ENCODE measurements at places on chromosomes 4 and X. TPM values are rescaled to one million over a fixed set of nuclear protein-coding genes. Genes with fewer than 3 reads are reported as not detected.

DNA sequence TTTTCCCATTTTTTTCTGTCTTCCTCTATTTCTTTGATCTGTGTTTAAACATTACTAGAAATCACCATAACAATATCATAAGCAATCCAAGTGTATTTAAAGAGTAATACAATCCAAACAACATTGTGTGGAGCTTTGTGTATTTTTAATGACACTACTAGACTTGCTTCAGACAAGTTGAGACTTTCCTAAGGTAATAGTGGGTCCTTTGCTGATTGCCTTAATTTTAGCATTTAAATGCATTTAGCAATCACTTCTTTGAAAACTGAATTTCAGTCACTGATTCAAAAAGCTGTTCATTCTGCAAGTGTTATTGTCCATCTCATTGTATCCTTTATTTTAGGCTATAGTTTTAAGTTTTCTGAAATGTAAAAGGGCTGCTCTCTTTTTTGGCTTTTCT lies 804.8 kb downstream of the ADGRL3 start:
- no peak for DNase-seq

- no peak for DNase-seq
These were observed 570.3 kb downstream of the ADGRL3 start for GRCh38 chr4:61770456-61770855.

DNA sequence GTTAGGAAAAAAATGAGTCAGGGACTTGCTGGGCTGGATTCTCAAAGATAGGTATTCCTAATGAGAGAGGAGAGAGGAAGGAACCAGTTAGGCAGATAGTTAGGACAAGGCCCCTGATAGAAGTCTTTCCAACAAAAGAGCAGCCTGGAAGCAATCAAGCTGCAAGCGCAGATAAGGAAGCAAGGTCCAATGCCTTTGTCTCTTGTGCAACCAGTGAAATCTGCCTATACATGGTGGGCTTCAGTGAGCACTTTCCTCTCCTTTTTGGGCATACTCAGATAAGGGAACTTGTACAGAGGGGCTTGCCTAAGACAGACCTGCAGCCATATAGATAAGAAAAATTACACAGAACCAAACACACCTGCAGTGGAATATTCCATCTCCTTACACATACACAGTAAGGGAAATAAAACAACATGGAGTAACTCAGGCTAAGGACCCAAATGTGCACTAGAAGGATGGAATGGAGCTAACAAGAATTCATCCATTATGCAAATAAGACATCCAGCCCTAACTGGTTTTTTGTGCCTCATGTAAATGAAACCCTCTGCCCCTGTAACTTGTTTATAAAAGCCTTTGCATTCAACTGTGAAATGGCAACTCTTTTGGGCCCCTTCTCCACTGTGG lies 68.8 kb downstream of the PCDH18 start:
- DNase-seq = no peak

DNA sequence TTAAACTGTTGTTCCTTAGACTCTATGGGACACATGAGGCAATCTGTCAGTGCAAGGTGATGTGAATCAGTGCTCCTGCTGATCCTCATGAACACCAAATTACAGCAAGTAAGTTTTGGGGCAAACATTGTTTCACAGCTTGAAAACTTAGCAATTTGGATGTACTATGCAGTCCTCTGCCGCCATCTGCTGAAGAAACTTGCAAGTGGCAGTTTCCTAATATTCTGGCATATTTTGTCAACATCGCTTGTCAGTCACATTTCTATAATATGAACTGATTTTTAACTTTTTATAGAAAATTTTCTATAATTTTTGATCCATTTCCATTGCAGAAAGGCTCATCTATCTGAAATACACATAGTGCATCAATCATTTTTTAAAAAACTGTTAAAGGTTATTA lies 56.3 kb downstream of the ZAR1 start:
- peak; percentile 20 for DNase-seq

DNA sequence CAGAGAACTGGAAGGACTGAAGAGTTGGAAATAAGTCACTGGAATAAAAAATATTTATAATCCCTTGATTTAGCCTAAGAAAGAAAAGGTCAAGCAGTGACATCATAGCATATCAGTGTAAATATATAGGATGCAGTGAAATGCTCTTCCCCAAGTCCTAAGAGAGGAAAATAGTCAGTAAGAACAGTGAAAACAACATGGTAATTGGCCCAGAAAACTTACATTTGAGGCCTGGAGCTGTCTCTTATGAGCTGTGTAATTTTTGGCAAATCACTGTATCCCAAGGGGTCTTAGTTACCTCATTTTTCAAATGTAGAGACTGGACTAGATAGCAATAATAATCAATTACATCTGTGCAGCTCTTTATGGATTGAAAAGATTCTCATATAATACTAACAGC lies 255.7 kb upstream of the AR start:
- no peak for DNase-seq

DNA sequence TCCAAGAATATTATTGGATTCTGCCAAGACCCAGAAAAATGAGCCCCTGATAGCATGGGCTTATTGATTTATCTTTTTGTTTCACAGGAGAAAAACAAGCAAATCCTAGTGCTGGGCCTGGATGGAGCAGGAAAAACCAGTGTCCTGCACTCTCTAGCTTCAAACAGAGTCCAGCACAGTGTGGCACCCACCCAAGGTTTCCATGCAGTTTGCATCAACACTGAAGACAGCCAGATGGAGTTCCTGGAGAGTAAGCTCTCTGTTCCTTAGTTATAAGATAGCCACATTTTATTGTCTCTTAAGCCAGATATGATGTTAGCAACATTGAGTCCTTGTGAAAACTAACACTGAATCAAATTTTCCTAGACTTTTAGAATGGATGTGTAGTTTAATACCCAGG lies 5.5 kb downstream of the ARL9 start:
- no peak for DNase-seq

- no peak for DNase-seq
These were observed 49.7 kb downstream of the TMEM156 start for GRCh38 chr4:38982361-38983095.

The MAOA gene
- 19.4 TPM for polyA plus RNA-seq

Measured in left kidney (tissue), 8 donors.